ENCODE measurements at places on chromosomes 4 and X.

- peak; percentile 57 for DNase-seq
Observed at GRCh38 chr4:157115613-157116335, 39.8 kb downstream of the GLRB start.

DNA sequence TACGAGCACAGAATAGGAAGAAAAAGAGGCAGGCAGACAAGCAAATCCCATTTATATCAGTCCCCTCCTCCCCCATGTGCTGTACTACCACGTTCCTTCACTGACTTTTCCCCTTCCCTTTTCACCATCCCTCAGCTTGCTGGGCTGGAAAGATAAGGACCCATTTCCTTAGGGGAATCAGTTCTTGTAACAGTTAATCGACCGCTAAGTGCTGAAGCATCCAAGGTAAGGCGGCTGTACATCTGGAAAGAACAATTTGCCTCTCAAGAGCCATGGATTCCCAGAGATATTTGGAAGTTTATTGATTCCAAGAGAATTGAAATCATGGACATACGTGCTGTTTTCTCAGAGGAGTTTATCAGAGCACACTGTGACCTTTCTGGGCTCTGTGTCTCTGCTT is 1688.0 kb downstream of the STIM2 start:
- no peak for DNase-seq

DNA sequence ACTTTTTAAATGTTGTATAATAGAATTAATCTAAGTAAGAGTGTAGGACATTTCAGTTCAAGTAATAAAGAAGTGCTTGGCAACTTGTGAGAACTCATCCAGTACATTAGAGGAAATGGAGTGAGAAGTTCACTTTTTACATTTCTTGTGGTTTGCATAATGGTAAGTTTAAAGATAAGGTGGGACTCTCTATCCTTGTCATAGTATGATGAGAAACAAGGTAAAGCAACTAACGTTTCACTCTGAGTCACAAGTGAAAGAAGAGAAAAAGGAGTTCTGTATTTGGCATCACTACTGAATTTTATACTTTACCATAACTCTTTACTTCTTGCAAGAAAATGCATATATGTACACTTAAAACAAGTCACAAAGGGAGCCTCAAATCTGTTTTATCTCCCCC is 219.4 kb downstream of the SLC4A4 start:
- DNase-seq: no peak

- DNase-seq: no peak
Observed at GRCh38 chr4:129978315-129978714, 882.4 kb downstream of the C4orf33 start.

- DNase-seq: no peak
Observed at GRCh38 chr4:138007572-138007971, 234.6 kb downstream of the SLC7A11 start.

DNA sequence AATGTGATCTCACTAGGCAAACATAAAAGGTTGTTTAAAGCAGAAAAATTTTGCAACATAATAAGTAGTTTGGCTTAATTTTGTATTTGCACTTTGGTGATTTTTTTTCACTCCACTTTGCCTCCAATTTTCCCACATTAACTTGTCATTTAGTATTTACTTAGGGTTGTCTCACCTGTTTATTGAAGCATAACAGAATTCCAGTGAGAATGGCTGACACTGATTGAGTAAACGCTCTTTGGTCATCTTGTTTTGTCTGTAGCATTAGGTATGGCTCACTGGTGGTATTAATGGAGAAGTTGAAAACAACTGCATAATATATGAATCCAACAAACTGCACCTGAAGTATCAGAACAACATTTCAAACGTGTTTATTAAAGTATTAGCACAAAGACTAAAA is 799.5 kb upstream of the ADGRL3 start:
- DNase-seq: no peak

- no peak for DNase-seq
Observed at GRCh38 chr4:125650557-125650956, 335.8 kb downstream of the FAT4 start.

DNA sequence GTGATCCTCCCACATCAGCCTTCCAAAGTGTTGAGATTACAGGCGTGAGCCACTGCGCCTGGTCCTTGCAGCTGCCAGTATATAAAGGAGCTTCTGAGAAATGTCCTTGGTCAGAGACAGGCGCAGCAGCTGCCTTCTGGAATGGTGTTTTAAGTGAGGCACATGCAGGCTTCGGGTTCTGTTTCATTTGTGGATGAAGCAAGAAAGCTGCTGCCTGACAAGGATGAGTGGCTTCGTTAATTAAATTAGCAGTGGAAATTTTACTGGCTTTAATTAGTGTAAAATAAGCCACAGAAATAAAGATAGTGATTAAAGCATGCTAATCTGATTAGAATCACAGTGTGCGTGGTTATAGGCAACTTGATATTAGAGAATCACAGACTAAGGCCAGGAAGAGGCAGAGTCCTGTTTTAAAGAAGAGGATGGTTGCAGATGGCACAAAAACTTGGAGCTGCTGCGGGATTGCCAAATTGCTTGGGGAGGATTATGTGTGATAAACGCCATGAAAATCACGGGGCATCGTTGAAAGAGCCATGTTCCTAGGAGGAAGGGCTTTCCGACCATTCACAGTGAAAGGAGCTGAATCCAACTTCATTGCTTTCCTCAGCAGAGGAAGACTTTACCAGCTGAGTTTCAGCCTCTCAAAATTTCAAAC is 348.4 kb upstream of the FAT1 start:
- DNase-seq: peak; percentile 66

- DNase-seq: no peak
Observed at GRCh38 chr4:26931966-26932365, 71.3 kb downstream of the STIM2 start.

DNA sequence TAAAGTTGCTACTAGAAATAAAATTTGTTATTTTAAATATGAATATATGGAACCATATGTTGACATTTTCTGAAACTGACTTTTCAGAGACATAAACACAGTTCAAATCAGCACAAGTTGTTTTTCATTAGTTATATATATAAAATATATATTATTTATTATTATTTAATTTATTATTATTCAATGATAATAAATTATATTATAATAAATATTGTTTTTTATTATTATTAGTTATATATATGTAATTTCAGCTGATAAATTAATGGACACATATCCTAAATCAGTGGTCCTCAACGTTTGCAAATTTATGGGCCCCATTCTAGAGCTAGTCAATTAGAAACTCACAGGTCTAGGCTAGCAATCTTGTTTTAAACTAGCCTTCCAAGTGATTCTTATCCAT is 809.3 kb downstream of the C4orf33 start:
- no peak for DNase-seq

DNA sequence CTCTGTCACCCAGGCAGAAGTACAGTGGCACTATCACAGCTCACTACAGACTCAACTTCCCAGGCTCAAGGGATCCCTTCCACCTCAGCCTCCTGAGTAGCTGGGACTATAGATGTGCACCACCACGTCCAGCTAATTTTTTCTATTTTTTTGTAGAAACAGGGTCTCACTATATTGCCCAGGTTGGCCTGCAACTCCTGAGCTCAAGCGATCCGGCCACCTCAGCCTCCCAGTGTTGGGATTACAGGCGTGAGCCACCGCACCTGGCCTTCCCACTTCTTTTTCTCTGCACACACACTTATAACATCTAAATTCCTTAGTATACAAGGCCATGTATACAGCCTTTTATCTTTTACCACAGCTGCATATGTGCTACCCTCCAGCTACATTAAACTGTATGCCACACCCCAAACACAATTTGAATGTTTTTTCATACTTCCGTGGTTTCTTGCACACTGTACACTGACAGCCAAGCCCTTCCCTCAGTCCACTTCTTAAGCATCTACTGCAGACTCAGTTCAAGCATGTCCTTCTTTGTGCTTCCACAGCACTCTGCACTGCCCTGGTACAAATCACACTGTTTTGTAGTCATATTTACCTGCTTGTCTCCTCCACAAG is 6.5 kb downstream of the SLC7A3 start:
- no peak for DNase-seq

DNA sequence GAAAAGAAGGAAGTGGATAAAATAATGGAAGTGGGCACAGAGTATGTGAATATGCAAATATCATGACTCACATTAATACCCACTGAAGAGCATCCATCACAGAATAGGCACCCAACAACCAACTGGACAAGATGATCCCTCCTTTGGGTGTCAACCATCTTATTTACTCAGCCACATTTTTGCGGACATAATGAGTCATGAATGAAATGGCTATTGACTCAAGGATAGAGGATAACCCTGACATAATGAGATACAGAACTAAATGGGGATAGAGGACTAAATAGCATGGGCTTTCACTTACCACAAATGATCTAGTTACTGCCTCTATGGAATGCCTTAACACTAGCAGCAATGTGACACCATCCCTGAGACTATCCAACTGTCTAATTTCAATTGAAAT is 224.7 kb downstream of the ANTXR2 start:
- DNase-seq: no peak

GRCh38 chr4:20354120-20354519 is 102.4 kb downstream of the SLIT2 start:
- DNase-seq: no peak

DNA sequence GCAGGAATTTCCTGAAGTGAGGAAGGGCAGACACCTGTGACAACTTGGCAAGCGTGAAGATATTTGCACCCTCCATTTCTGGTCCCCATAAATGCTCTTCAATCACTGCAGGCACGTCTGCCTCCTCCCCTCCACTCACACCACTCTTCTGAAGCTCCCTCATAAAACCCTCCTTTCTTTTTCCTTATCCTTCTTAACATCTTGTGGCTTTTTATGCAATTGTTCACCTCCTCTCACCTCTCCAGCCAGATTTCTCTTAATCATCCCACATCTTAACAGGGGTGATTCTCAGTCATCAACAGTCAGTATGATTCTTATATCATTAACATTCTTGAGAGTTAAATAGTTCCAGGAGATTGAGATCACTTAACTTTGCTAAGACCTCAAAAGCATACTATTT is 277.4 kb downstream of the SPRY1 start:
- DNase-seq: no peak

DNA sequence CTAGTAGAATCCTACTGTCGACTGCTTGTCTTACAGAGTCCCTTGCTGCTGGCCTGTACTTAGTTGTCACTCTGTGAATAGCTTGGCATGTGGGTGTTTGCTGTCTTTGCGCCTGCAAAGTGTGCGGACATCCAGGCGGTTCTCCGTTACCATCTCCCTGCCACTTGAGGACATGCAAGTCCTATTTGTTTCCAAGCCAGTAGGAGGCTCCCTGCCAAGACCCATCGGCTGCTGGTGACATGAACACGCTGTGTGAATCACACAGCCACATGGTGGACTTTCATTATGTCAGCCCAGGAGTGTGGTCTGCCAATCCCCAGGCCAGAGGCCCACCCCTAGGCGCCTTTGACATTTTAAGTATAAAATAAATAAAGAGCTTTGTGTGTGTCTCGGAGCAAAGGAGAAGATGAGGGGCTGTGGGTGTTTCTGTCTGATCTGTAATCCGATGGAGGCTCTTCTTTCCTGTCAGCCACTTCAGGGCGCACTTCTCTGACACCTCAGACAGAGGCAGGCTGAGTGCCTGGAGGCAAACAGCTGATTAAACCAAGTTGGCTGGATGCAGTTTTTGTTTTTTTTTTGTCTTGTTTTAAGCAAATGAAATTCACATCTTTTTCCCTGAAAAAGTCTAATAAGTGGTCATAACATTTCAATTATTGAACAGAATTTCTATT is 51.5 kb downstream of the ALPK1 start:
- peak; percentile 32 for DNase-seq
